Stimulated activated CD4-positive, alpha-beta T cell treated with anti-CD3 and anti-CD28 coated beads, Interleukin-1b, Interleukin-23, amount 100 ng/mL, for 1 hour (primary cell): ENCODE measurements at places on chromosomes 12 and 14.
A peak's percentile ranks its signal among the peaks of the same experiment; 100 is the strongest.

GRCh38 chr12:116876151-116876869 lies 4.9 kb downstream of the HRK start:
- no peak for DNase-seq

- no peak for DNase-seq
These were observed 21.6 kb upstream of the HNF1A start for GRCh38 chr12:120956579-120957300.

- DNase-seq = no peak
These were observed 35.8 kb downstream of the CCNK start for GRCh38 chr14:99516871-99517642.

GRCh38 chr12:48956279-48957140 lies 777 bp downstream of the ARF3 start:
- DNase-seq = no peak

GRCh38 chr14:61321385-61322010 lies at the start of gene PRKCH:
PRKCH (plus strand) TSS chr14:61321579; CDS start chr14:61322102, 523 bp downstream.
- peak; percentile 57 for DNase-seq

GRCh38 chr12:130606231-130606630 lies 109.9 kb downstream of the RIMBP2 start:
- DNase-seq = no peak

DNA sequence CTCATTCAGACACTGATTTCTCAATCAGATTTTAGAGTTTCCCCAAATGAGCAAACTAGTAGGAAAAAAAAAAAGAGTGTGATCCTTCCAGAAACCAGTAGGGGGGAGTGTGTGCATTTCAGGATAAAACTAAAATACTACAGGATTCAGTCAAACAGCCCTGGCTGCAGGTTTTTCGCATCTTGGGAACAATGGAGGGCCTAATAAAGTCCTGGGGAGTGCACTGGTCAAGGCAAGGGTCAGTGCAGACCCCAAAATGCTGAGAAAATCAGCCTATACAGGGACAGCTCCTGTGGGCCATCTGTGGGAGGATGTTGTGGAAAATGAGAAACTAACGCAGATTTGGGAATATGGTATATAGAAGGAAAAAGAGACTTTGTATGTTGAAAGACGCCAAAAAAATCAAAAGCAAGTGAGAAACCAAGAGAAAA lies 22.2 kb upstream of the ABCD4 start:
- DNase-seq = no peak

DNA sequence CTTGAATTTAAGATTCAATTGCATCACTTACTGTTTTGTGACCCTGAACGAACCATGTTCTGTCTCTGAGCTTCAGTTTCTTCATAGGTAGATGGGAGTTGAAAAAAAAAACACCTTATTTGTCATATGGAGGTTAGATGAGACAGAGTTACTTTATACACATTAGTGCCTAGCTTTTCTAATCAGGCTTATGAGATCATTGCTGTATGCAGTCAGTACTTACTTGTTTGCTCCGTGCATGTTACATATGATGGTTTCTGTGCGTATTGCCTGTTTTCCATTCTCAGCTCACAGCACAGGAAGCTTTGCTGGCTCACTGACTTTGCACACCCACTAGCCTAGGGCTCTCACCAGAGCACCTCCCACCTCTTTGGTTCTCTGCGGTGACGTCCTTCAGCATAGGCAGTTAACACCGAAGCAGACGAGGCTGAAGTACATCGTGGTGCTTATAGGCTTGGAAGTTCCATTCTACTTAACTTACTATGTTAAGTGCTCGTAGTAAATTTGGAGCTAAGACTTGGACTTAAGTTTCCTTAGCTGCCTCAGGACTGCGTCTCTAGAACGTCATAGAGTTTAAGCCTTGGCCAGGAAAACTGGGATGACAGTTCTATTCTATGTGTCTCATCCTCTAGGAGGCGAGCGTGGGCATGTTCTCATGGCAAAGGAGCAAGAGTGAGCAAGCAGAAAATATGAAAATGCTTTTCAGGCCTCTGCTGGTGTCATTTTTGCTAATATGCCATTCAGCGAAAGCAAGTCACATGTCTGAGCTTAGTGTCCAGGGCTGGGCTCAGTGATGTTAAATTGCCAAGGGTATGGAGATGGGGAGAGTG lies 57.3 kb downstream of the NRXN3 start:
- DNase-seq = no peak

- no peak for DNase-seq
These were observed 51.0 kb downstream of the MAGOHB start for GRCh38 chr12:10562306-10562933.

- DNase-seq = no peak
These were observed 21.6 kb upstream of the CDK2AP1 start for GRCh38 chr12:123293178-123293760.

DNA sequence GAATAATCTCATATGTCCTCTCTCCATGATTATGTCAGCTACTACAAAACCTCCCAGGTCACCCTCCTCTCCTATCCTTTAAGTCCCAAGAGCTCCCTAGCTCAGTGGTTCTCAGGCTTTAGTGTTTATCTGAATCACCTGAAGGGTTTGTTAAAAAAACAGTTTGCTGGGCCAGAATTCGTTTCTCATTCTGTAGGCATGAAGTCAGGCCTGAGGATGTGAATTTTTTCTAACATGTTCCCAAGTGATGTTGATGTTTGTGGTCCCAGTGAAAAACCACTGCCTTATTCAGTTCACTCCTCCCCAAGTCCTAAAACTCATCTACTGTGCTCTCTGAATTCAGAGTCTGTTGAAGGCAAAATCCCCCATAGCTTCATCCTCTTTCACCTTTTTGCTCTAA lies 241.4 kb downstream of the ETNK1 start:
- DNase-seq = no peak

GRCh38 chr12:119202544-119202943 lies 23.8 kb downstream of the HSPB8 start:
- DNase-seq = no peak

- no peak for DNase-seq
These were observed at the start of gene IL26 for GRCh38 chr12:68225576-68226476. IL26 (minus strand) TSS chr12:68225810; CDS start chr12:68225756, 54 bp downstream.

GRCh38 chr14:97275276-97275675 lies 478.1 kb downstream of the VRK1 start:
- no peak for DNase-seq

DNA sequence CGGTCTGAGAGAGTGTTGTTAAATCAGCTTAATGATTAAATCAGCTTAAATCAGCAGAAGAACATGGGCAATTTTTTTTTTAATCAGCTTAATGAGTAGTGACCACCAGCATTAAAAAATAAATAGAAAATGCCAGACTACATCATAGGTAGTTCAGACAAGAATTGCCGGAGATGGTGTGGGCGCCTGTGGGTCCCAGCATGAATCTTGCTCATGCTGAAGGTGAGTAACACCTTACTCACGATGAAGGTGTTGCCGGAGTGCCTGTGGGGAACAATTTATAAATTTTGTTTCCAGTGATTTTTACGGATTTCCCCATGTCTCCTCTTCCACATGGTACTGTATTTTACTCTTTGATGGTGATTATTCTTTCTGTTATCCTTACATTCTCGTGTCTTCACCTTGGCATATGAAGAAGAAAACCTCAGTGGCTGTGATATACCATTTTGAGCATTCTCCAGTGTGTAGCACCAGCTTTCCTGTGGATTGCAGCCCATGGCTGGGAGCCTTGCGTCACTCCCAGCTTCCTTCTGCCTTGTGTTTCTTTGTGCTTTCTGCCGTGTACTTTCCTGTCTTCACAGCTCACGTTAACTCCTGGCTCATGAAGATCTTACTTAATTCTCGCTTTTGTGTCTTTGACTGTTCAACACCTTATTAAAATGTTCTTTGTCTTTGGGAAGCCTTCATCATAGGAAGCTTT lies 4.7 kb downstream of the TDRD9 start:
- no peak for DNase-seq

DNA sequence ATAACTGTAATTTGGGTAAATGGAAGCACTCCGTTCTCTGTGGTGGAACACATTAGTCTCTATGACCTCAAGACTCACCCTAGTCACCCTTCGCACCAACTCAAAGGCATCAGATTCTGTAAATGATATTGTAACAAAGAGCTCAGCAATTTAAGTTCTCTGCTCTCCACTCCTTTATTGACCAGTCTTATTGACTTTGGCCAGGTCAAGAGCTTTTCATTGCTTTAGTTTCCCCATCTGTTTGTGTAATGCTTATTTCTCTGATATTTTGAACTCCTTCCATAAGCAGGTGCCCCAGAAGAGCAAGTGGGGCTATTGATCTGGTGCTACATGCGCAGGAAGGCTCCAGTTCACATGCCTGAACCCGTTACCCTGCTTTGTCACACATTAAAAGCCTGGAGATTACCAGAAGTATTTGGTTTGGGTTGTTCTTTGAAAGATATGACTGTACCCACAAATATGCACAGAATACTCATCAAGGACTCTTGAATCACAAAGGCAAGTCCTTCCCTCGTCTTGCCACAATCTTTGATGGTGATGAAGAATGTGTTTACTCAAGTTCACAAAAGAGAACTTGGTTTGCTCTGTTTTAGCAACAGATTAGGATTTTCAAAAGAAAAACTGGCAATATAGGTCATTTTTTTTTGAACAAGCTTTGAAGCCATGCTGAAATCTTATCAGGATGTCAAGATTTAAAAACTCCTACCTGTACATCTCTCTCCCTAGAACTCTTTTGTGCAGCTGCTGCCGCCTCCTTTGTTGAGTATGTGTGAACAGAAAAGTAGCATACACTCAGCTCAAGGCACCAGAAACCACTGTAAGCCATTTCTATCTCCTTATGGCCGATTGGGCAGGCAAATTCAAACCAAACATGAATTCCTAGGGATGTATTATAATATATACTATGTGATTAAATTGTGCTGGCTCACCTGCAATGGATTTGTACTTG lies 193.9 kb downstream of the BCAT1 start:
- DNase-seq = no peak

DNA sequence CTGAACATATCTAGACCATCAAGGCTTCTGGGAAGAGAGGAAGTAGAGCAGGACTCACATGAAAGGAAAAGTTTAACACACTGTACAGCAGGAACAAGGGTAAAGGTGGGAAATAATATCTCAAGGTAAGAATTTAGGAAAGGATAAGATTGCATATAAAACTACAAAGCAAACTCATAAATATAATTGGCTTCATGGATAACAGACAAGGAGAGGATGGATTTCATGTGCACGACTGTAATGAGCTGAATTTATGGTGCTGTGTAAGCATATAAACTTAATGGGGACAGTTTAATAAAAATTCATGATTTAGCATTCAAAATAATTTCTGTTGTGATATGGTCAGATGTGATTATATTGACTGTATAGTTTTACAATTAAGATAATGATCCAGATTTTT lies 298.0 kb downstream of the GXYLT1 start:
- DNase-seq = no peak

DNA sequence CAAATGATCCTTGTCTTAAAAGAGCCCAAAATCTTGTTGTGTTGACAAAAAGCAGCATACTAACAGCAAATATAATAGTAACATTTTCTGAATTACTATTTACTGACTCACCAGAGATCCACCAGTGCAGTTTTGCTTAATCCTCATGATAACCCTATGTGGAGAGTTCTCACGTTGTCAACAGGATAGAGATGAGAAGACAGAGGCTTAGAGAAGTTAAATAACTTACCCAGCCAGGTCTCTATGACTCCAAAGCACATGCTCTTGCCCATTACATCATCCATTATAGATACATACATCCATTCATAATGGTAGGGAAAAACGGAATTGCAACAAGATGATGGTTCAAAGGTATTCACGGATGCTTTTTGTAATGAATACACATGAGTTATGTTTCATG lies 111.9 kb downstream of the PAX9 start:
- no peak for DNase-seq

DNA sequence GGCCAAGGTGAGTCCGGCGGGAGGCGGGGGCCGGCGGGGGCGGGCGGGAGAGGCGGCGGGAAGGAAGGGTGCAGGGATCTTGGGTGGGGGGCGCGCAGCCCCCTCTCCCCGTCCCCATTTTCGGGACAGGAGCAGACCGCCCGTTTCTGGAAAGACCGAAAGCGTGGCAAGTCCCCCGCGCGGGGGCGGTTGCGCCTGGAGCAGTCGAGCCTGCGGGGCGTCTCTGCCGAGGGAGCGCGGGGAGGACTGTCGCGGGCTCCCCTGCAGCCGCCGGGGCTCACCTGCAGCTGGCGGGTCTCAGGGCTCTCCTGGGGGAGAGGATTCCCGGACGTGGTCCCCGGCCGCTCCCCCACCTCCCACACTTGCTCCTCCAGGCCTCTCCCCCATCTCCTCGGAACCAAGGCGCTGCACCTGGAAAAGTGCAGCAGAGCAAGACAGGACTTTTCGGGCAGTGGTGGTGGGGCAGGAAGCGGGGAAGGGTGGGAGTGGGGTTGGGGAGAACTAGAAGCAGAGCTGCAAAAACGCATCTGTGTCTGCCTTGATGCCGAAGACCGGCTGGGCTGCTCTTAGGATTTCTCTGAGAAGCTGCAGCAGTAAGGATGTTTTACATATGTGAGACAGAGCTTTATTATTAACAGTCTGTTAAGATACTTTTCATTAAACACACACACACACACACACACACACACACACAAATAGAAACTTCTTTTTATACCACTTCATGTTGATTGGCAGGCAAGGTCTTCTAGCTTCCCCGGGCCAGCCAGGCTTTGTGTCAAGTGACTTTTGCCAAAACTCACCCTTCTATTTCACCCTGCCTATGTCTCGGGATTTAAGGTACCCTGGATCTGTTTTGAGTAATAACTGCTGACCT lies 677 bp downstream of the C12orf75 start:
- no peak for DNase-seq

DNA sequence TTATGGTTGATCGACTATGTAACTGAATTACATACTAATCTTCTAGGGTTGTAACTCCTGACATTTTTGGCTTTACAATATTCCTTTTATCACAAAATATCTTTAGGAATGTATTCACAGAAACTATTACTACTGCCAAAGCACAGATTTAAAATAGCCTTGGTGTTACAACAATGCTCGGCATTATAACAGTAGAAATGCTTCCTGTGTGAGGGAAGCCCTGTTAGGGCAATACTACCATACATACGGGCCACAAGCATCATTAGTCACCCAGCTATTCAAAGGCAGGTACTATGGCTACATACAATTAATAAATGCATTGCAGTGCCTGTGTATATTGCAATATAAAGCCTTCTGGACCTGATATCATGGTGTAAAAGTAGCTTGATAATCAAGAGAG lies 517.8 kb downstream of the C12orf50 start:
- no peak for DNase-seq

DNA sequence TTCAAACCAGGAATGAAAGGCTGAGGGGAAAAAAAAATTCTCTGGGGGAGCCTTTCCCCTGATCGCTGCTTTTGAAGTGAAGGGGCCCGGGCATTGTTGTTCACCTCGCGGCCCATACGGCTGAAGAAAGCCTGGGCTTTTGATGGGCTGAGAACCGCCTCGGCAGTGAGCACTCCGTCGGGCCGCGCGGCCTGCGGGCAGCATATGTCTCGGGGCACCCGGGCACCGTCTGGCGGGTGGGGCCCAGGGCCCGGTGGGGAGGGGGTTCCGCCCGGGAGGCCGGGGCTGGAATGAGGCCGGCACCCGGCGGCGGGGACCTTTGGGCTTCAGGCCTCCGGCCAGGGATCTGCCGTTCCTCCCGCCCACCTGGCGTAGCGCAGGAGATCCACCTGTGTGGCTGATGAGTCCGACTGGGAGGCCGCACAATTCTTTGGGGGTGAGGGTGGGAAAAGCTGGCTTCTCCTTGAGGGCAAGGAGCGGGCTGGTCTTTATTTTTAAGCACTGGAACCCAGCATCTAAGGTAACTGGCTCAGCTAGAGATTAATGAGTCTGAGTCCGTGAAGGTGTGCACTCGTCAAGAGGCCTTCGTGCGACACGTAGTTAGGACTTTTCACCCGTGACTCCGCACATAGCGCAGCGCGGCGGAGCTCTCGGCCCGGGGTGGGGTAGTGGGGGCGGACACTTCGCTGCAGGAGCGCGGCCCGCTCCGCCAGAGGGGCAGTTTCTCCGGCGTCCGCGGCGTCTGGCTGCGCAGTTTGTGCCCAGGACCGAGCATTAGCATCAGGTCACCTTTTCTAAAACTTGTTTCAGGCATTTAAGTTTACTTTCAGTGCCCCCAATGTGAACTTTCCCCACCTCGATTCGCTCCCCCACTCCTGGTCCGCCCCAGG lies 10.6 kb downstream of the FOXA1 start:
- DNase-seq = no peak
